ENCODE measurements at places on chromosomes 3 and 15.

DNA sequence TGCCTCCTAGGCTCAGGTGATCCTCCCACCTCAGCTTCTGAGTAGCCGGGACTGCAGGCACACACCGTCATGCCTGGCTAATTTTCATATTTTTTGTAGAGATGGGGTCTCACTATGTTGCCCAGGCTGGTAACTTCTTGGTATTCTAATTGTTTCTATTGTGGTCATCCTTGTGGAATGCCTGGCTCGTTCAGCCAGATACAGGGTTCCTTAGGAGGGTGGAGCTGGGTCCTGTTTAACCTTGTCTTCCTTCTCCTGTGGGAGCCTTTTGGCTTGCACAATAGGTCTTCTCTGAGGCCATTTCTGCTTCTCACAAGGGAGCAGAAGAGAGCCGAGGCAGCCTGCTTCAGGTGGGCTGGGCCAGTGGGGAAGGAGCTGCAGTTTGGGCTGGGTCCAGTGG lies 15.7 kb downstream of the PLEKHO2 start:
- DNase-seq: peak; percentile 77

- peak; percentile 66 for DNase-seq
Measured at GRCh38 chr15:80615783-80616391, 79.2 kb upstream of the ABHD17C start.

GRCh38 chr3:186826410-186826975 lies 16.0 kb upstream of the ADIPOQ start:
- no peak for DNase-seq

DNA sequence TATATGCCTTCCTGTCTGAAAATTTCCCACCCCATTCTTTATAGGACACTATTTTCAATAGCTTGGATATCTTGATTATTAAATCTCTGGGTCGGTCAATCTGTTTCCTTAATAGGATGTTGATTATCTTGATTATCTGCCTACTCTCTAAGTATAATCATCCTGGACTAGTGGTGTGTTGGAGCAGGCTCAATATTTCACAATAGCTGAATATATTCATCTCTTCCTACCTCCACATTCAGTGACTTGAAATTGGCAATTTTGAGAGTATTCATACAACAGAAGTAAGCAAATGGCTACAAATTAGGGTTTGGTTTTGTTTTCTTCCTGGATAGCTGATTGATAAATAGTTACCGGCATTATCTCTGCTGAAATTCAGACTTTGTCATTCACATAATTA lies 1162.6 kb downstream of the ROBO1 start:
- no peak for DNase-seq

GRCh38 chr15:25175033-25175788 lies 220.4 kb downstream of the SNRPN start:
- no peak for DNase-seq

DNA sequence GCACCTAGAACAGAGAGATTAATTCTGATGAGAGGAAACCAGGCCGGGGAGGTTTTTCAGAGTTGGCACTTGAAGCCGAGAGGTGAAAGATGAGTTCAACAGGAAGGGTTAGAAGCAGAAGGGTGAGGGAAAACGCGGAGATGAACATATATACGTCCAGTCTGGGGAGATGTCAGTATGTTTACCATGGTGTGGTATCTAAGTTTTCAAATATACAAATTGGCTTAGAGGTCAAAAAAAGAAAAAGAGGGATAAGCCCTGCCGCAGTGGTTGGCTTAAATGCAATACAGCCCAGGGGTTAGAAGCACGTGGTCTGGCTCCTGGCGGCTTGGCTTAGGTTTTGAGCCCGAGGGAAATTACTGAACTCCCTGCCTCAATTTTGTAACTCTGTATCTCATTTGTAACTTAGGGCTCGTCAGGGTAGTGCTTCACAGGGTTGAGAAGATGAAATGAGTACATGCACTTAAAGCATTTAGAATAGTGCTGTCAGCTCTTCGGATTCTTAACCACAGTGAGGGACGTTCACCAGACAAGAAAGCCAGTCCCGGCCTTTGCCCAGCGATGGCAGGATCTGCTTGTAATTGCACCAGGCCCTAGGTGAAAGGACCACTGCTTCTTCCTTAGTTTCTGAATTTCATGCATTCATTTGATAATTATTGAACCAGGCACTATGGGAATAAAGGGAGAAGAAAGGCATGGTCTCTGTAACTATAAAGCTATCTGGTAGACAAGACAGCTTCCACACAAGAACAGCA lies 6.4 kb downstream of the HES1 start:
- no peak for DNase-seq

DNA sequence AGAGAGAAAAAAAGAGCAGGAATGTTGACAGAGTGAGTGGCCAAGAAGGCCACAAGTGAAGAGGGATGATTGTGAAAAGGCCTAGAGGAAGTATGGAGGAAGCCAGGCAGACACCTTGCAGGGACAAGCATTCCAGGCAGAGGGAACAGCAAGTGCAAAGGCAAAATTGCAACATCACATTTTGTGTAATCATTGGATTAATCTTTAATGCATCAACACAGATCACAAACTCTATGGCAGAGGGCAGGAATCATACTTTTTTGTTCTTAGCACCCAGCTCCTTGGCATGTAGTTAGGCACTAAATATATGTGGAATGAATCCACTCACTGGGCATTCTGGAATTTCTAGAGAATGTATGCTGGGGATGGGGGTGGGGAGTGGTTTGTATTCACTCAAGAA lies 312.1 kb upstream of the PROK2 start:
- DNase-seq: no peak

- no peak for DNase-seq
Measured at GRCh38 chr15:65344214-65344913, 33.4 kb downstream of the IGDCC3 start.

DNA sequence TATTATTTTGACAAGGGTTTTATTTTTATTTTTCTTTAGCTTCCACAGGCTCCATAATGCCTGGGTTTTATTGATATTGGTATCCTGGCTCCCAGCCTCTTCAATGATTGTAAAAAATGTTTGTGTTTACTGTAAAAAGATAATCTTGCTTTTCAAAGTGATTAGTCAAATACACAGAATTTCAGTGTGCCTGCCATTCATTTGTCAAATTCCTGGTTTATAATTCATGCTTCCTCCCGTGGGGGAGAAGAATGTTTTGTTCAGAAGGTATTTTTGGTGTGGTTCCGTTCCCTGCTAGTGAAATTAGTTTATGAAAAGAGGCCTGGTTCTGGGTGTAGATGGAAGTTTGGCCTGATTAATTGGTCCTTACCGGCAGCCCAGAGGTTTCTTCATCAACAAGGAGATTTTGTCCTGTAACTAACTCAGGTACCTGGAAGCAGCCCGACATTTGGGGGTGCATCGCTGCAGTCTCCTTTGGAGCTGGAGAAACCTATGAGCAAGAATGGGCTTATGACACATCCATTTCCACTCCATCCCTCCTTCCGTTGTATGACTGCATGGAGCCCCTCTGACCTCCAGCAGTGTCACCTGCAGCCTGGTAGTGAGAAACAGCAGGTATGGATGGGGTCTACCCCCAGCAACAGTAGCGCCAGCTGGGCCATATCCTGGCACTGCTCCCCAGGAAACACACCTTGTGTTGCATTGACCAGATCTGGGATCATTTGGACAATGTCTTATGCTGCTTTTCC lies 101.5 kb downstream of the PGPEP1L start:
- no peak for DNase-seq

- DNase-seq: no peak
Measured at GRCh38 chr15:66884661-66885237, 180.7 kb upstream of the SMAD3 start.

- DNase-seq: no peak
Measured at GRCh38 chr3:50340448-50341329, at the start of gene RASSF1. RASSF1 (minus strand) TSS chr3:50340836; CDS start chr3:50340805, 31 bp downstream.

- DNase-seq: no peak
Measured at GRCh38 chr3:65581313-65581712, 457.4 kb downstream of the MAGI1 start.

DNA sequence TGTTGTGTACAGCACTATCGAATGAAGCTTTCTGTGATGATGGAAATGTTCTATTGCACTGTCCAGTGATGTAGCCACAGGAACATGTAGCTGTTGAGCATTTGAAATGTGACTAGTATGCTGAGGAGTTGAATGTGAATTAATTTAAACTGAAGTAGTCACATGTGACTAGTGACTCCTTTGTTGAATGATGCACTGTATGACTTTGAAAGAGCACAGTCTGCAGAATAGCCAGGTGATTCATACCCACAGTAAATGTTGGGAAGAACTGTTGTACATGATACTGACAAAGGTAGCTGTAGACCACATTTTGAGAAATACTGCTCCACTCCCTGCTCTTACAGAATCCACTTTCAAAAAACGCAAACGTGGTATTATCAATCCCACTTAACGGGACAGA lies 34.0 kb upstream of the ACTL6A start:
- peak; percentile 72 for DNase-seq

DNA sequence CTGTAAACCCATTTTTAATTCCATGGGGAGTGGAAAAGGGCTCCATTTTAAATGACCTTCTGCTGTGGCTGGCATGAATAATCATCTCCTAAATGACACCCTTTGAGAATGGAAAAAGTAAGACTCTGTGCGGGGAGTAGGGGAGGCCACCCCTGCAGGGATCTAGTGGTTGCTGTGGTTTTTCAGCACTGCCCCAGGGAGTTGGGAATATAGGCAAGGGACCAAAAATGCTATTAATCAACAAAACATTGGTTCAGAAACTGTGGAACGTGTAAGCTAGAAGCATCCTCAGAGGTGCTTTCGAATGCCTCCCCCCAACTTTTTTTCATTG lies 30.1 kb upstream of the ADAMTS7 start:
- no peak for DNase-seq

GRCh38 chr15:92533298-92533697 lies 122.3 kb downstream of the FAM174B start:
- DNase-seq: no peak

- no peak for DNase-seq
Measured at GRCh38 chr3:39548282-39548681, 80.8 kb downstream of the MOBP start.

DNA sequence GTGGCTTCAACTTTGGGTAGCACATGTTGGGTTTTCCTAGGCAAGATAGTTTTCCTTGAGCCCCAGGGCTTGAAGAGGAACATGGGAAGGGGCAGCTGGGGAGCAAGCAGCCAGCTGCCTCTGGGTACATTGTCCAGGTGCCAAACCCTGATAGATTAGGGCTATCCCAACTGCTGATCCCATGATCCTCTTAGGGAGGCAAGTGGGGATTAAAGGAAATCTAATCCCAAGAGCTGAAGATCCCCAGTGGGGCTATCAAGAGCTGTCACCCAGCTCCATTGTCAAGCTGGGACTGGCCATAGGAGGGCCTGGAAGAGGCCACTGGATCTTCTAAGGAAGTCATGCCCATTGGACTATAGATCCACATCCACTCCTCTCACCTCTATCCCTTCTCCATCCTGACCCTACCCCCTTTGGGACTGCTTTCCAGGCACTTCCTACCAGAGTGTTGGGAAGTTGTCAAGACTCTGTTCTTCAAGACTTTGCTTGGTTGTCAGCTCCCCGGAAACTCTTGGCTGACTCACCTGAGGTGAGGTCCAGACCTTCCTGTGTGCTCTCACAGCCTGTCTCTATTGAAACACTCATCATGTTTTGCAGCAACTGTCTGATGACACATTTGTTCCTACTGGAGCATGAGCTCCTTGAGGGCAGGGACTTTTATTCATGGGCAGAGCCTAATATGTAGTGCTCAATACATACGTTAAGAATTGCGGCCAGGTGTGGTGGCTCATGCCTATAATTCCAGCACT lies 5.9 kb downstream of the CAMK2N2 start:
- no peak for DNase-seq

- DNase-seq: no peak
Measured at GRCh38 chr3:158961471-158961870, 159.6 kb downstream of the MFSD1 start.

DNA sequence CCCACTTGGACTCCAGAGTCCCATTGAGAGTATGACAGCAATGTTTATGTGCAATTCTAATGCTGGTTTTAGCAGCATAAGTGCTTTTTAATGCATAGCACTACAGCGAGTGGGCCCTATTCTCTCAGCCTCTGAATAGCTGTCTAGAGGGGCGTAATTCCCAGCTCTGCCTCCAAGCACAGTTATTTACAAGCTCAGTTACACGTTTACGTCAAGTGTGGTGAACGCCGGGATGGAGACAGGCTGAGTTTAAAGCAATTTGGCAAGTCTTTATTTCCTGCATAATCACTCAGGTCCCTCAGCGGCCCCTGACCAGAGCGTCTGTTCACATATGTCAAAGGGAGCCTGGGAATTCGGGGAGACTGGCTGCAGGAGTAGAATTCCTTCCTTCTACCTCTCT lies 43.9 kb downstream of the SOX14 start:
- DNase-seq: no peak

- peak; percentile 100 for DNase-seq
Measured at GRCh38 chr15:32870240-32871033, 152.6 kb downstream of the GREM1 start.

- no peak for DNase-seq
Measured at GRCh38 chr3:133527081-133527715, 46.3 kb upstream of the CDV3 start.

DNA sequence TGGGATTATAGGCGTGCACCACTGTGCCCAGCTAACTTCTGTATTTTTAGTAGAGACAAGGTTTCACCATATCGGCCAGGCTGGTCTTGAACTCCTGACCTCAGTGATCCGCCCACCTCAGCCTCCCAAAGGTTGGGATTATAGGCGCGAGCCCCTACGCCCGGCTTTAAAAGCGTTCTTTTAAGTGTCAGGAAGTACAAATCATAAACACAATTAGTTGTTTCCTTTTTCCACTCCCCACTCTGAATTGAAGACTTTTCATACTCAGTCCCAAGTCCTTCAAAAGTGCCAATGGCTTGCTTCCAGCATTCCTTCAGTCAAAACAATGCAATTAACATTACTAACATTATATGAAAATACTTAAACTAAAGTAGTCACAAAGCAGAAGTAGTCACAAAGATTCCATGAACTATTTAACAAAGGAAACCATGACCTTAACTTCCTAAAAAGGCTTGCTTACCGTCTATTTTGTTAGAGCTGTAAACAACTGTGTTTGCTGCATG lies 8.1 kb downstream of the WDR82 start:
- DNase-seq: no peak

- peak; percentile 50 for DNase-seq
Measured at GRCh38 chr15:66472176-66472999, 25.2 kb downstream of the SNAPC5 start.

DNA sequence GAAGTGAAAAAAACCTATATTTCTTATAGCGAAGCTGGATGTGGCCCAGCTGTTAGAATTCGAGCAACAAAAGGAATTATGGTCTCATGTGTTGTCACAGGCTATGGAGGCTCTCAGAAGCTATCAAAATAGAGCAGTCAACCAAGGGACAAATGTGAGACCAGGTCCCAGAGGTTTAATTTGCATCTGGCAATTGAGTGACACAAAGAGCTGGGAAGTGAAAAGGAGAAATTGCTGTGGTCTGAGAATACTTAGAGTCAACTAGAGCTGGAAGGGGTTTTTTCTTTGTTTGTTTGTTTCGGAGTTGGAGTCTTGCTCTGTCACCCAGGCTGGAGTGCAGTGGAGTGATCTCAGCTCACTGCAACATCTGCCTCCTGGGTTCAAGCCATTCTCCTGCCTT lies 61.3 kb upstream of the SMAD3 start:
- no peak for DNase-seq

GRCh38 chr3:50545781-50546180 lies 21.8 kb downstream of the C3orf18 start:
- no peak for DNase-seq

- DNase-seq: no peak
Measured at GRCh38 chr15:24269923-24270322, 405.7 kb upstream of the NPAP1 start.

GRCh38 chr3:171557173-171557572 lies 97.0 kb upstream of the TNIK start:
- DNase-seq: no peak
